ENCODE measurements at places on chromosomes 3 and 15.

DNA sequence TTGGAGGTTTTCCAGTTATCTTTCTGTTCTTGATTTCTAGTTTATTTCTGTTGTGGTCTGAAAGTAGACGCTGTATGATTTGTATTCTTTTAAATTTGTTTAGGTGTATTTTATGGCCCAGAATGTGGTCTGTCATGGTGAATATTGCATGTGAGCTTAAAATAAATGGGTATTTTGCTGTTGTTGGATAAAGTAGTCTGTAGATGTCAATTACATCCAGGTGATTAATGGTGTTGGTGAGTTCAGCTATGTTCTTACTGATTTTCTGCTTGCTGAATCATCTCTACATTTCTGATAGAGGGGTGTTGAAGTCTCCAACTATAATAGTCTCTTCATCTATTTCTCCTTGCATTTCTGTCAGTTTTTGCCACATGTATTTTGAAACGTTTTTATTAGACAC lies 383.3 kb upstream of the SGO1 start:
- no peak for DNase-seq

GRCh38 chr3:170418422-170419398 lies at the start of gene CLDN11:
Gene CLDN11 (plus strand): TSS chr3:170418868. CDS start chr3:170419067, 199 bp downstream.
- DNase-seq = no peak

DNA sequence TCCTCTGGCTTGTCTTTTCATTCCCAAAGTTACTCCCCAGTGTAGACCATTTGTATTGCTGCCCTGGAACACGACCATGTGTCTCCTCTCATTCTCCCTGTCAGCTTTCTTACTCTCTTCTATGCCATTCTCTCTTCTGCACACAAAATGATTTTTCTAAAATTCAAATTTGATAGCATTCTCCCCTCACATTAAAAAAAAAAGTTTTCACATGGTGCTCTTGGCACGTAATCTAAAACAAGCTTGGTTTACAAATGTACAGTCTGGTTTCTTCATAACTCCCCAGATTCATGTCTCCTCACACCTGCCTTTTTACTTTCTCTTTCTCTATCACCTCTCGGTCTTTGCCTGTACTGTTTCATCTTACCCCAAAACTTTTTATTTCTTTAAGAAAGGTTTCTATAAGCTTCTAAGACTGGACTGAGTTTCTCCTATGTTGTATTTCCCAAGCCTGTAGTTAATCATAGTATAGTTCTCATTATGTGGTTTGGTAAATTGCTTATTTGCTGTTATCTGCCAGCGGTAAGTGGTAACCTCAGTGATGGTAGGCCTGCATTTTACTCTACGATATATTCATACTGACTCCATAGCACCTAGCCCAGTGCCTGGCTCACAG lies 31.2 kb downstream of the BCHE start:
- no peak for DNase-seq

DNA sequence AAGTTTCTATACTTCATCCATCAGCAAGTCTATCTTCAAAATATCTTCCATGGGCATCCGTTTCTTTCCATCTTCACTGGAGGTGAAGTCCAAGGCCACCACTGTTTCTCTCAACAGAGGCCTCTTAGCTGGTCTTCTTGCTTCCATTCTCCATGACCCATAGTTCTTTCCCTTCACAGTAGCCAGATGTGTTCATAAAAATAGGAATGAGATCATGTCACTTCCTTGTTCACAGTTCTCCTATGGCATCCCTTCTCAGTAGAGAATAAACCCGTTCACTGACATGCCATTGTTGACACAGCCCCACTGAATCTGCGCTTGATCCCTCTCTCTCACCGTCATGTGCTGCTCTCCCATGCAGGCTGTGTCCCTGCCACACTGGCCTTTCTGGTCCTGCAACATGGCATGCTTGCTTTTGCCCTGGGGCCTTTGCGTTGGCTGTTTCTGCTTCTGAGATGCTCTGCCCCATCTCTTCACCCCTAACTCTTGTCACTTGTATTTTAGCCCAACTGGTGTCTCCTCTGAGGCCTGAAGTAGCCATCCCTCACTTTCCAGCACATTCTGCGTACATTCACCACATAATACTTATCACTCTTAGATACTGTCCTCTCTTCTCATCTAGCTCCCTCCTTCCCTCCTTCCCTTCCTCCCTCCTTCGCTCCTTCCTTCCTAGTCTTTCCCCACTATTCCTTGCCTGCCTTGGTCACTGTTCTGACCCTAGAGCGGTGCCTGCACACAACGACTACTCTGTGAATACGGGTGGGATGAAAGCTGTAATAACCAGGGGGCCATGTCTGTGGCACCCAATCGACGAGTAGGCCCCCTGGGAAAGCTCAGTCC lies 42.0 kb downstream of the STARD5 start:
- no peak for DNase-seq

DNA sequence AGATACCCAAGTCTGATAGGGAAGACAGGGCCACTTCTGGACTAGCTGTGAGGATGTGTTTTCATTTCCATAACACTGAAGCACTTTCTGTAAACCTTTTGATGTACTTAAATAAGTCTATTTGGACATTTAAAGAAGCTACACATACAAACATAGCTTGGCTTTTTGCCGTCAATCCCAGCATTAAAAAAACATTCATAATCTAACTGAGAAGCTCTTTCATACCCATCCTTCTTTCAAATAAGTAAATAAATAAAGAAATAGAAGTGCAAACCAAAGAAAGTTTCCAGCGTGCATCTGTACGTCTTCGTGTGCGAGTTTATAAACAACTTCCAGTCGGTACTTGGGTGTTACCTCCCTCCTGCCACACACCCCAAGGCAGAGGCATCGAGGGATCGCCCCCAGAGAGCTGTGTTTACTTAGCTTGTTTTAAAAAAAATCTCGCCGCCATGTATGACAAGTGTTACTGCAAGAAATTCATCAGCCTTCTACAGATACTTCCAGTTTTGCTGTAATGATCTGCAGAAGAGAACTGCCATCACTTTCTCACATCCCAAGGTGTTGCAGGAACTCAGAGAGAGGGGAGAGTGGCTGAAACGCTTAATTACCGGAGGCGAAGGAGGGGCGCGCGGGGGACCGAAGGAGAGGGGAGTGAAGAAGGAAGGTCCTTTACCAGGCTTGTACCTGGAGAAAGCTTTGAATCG lies 9.0 kb upstream of the MEIS2 start:
- no peak for DNase-seq

- DNase-seq = no peak
These were observed 7.8 kb downstream of the GLDN start for GRCh38 chr15:51349156-51349844.

DNA sequence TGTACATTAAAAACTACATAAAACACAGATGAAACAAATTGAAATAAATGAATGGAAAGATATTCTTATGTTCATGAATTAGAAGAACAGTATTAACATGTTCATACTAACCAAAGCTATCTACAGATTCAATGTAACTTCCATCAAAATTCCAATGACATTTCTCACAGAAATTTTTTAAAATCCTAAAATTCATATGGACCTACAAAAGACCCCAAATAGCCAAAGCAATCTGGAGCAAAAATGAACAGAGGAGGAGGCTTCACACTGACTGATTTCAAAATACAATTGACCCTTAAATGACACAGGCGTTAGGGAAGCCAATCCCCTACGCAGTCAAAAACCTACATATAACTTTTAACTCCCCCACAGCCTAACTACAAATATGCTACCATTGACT lies 39.4 kb downstream of the KPNA1 start:
- DNase-seq = no peak

GRCh38 chr3:111919370-111920065 lies 59.3 kb upstream of the ABHD10 start:
- no peak for DNase-seq

- DNase-seq = no peak
These were observed 28.4 kb upstream of the TPRG1 start for GRCh38 chr3:189143321-189143720.

DNA sequence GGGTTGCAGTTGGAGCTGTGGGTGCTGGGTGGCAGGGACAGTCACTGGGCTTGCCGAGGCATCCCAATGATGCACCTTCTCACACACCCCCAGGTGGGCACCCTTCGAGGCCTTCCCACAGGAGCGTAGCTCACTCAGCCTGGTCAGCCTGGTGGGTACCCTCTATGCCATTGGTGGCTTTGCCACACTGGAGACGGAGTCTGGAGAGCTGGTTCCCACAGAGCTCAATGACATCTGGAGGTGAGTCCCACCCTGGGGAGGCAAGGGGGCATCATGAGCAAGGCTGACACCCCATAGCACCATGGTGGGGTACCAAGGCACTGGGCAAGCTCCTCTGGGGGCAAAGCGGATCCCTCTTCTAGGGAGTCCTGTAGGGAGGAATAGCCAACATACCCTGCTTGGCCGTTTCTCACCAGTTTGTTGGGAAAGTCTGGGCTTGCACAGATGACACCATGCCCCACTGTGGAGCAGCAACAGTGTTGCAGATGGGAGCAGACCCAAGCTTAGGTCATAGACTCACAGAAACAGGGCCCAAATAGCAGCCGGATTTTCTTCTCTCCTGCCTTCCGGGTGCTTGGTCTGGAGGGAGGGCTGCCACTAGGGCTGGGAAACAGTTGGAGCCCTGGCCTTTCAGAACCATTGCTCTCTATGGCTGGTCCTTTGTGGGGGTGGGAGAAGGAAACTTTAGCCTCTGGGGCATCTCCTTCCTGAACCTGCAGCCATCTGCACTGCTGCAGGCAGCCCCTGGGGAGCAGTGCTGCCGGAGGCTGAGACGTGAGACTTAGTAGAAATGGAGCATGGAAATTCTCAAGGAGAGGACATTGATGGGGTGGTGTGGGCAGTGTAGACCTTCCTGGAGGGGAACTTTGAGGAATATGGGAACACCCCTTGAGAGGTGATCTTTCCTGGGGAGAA lies 5.7 kb downstream of the KLHL40 start:
- DNase-seq = no peak

DNA sequence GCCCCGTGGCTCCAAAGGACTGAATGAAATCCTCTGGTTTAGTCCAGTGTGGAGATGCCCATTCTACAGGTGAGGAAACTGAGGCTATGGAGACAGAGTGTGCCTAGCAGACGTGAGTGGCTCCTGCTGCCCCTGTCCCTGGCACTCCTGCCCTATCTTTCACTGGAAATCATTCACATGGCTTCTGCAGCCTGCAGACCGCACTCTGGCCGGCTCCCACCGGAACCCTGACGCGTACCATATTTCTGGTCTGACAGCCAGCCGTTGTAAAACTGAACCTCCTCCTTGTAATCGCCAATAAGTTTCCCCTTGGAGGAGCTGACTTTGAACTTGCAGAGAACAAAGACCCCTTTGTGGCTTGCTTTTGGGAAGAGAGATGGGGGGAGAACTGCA lies 136.5 kb downstream of the CHSY1 start:
- DNase-seq = no peak

- DNase-seq = no peak
These were observed 47.0 kb downstream of the CALML4 start for GRCh38 chr15:68158046-68158628.

GRCh38 chr15:68550498-68551295 lies 28.1 kb upstream of the CORO2B start:
- DNase-seq = peak; percentile 57

DNA sequence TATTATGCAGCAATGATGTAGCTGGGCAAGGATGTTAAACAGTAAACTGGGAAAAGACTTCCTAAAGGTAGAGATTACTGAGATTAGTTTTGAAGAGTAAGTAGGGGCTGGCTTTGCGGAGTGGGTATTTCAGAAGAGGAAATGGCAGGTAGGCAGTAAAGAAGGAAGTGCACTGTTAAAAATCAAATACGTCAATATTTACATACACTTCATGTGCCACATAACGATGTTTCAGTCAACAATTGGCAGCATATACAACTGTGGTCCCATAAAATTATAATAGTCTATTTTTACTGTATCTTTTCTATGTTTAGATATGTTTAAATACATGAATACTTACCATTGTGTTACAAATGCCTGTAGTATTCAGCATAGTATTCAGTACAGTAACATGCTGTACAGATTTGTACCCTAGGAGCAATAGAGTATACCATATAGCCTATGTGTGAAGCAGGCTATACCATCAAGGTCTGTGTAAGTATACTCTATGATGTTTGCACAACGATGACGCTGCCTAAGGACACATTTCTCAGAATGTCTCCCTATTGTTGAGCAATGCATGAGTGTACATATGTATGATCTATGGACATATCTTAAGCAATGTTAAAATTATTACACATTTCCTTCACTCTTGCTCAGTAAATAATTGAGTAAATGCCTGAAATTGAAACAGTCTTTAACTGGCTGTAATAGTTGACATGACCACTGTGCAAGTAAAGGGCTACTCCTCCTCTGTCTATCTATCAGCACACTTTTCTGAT lies 196.7 kb downstream of the ISL2 start:
- no peak for DNase-seq

GRCh38 chr15:26804063-26804804 lies 31.4 kb upstream of the GABRB3 start:
- DNase-seq = no peak

DNA sequence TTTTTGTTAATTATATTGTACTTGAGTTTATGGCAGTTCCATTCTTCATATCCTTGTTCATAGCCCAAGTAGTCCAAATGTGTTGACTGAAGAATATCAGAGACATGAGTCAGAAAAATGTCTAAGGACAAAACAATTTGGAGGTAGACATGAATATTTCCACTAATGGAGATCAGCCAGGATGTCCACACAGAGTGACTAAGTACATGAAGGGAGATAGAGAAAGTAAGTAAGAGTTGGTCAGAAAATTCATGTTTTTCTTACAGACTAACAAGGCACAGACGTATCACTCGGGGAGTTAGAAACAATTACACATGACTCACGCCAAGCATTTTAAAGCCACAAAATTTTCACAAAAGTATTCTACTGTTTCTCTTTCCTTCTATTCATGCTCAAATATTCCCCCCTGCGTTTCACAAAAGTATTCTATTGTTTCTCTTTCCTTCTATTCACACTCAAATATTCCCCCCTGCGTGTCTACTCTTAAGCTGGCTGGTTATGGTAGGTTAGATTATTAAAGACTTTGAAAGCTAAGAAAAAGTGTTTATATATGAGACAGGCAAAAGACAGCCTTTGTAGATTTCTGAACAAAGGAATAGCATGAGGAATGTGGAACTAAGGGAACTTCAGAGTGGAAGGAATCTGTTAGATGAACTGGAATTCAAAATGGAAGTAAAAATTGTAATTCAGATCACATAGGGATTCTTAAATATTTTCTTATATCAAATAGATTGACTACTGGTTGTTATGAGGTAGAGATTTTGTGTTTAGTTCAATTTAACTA lies 648.7 kb upstream of the CCDC54 start:
- no peak for DNase-seq

- DNase-seq = no peak
These were observed 126.4 kb downstream of the IMPG2 start for GRCh38 chr3:101193957-101194356.

- DNase-seq = no peak
These were observed 33.1 kb upstream of the PARL start for GRCh38 chr3:183917776-183918175.

- DNase-seq = no peak
These were observed 6.9 kb downstream of the ABTB1 start for GRCh38 chr3:127679534-127680145.

DNA sequence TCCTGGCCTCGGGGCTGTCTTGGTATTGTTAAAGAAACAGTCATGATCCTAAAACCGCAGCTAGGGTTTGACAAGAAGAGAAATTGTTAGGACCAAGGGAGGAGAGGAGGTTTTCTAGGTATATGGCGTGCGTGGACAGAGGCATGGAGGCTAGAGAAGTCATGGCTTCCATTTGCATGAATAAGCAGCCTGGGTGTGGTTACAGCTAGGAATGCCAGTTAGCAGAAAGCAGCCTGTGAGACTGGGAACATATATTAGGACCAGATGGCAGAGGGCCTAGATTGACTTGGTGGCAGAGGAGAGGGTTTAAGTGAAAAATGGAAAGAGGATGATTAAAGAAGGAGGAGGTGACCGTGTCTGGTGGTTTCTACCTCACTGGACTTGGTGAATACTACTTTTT lies 573.6 kb upstream of the ARRDC4 start:
- DNase-seq = no peak

- DNase-seq = no peak
These were observed 27.6 kb upstream of the GPD1L start for GRCh38 chr3:32078864-32079263.
